SK-N-MC (cell line): ENCODE measurements at places on chromosomes 1 and 21.

- DNase-seq = no peak
Observed at GRCh38 chr1:183238071-183238470, 52.0 kb downstream of the LAMC2 start.

DNA sequence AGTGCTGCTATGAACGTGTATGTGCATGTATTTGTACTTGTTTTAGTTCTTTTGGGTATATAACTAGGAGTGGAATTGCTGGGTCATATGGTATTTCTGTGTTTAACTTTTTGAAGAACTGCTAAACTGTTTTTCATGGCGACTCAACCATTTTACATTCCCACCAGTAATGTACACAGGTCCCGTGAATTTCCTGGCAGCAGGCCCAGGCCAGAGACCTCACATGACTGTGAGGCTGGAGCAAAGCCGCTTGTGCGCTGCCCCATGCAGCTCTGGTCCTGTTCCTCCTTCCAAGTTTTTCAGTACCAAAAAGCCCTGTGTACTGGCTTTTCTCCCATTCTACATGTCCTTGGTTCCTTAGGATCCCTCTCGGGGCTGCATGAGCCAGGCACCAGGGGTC is 29.6 kb downstream of the ACOT11 start:
- DNase-seq = no peak

DNA sequence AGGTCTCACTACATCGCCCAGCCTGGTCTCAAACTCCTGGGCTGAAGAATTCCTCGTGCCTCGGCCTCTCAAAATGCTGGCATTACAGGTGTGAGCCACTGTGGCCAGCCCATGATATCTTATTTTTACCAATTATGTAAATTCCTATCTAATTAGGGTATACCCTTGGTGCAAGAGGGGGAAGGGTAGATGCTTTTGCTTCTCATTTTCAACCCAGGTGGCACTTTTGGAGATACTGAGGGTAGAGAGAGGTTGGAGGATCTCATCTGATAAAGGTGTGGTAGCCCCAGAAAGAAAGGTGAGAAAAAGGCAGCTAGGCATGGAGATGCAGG is 17.4 kb downstream of the ENSA start:
- DNase-seq = no peak

DNA sequence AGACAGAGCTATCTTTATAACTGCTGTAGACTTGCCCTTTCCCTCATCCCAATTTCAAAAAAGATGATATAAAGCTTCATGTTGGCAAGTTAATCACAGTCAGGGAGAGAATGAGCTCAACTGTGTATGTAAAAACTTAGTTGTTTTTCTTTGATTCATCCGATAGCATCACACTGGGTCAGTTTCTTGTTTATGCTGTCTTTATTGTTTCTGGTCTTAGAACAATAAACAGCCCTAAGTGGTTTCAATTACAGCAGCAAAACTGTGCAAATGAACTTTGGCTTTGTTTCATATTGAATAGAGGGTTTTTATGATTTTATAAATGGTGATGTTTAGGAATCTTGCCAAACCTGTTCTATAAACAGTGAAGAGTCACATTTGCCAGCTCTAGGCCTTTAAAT is 423.8 kb upstream of the CXADR start:
- no peak for DNase-seq

DNA sequence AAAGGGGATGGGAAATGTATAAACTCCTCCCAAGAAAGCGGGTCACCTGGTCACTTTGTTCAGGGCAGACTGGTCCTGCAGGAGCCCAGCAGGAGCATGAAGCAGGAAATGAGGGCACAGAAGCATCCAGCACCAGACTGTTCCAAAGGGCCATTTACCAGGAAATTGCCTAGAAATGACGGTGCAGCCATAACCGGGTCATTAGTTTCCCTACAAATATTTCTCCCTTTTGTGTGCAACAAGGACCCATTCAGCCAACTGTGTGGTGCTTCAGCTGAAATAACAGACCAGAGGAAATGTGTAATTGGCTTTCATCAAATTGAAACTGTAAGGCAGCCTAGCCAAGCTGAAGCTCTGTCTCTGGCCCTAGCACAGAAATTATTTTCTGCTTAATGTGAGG is 7.6 kb upstream of the CTTNBP2NL start:
- DNase-seq = no peak

DNA sequence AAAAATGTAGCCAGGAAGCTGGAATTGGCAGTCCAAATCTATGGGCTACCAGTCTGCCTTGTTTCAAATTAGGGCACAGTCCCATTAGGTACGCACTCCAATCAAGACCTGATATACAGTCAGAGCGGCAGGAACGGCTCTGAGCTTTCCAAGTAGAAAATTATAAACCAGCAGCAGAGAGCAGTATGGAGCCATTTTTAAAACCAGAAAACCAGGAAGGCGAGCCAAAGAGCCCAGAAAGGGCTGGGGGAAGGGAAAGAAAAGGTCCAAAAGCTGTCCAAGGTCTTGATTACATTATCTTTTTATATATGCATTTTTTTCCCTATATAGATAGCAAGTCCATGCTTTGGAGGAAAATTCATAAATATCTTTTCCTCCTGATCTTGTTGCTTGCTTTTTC is 719.0 kb downstream of the RWDD3 start:
- no peak for DNase-seq

GRCh38 chr1:221886743-221887414 is 145.0 kb upstream of the DUSP10 start:
- DNase-seq = no peak

- no peak for DNase-seq
Observed at GRCh38 chr1:151164732-151165280, 896 bp downstream of the LYSMD1 start.

- DNase-seq = no peak
Observed at GRCh38 chr1:152436593-152437496, 22.8 kb upstream of the CRNN start.

- DNase-seq = peak; percentile 48
Observed at GRCh38 chr21:46500224-46500861, 41.7 kb downstream of the DIP2A start.

GRCh38 chr21:39007985-39008384 is 175.3 kb downstream of the PSMG1 start:
- DNase-seq = no peak

GRCh38 chr1:88453295-88453694 is 230.8 kb upstream of the PKN2 start:
- no peak for DNase-seq

DNA sequence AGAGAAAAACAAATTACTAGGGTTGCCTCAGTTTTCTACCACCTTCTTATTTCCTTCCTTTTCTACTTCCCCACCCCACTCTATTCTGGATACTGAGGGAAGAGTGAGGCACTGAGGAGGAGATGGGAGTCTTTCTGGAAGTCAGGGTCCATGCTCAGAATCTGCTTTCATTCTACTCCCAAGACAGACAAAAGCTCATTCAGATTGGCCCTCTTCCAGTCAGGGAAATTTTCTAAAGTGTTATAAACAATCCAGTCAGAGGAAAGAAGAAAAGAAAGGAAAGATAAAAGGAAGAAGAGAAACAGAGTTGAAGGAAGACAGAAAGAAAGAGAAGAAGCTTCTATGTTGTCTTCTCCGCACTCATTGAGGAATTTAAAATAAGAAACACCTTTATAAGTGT is 228.6 kb downstream of the COP1 start:
- DNase-seq = no peak

DNA sequence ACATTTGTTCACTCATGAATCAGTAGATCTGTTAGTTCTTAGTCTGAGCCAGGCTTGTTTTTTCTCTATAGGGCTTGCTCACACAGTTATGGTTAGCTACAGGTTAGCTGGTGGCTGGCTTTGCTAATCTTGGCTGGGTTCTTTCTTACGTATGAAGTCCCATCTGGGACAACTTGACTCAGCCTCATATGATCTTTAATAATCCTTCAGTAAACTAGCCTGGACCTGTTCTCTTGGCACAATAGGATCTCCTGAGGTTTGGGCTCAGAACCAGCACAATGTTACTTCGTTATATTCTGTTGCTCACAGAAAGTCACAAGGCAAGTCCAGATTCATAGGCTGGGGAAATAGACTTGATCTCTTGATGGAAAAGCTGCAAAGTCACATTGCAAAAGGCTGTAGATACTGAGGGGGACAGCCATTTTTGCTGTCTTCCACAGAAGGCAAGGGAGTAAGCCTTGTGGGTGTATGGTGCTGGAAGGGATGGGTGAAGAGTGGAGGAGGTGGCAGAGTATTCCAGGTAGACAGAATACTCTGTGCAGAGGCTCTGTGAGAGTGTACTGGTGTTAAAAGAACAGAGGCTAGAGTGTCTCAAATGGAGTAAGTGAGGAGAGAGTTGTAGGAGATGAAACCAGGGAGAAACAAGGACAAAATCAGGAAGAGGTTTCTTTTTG is 24.4 kb downstream of the EFCAB7 start:
- DNase-seq = no peak

- DNase-seq = no peak
Observed at GRCh38 chr1:9688599-9688998, 37.1 kb downstream of the PIK3CD start.

- DNase-seq = no peak
Observed at GRCh38 chr1:161115132-161115711, 2.6 kb downstream of the PFDN2 start.

- no peak for DNase-seq
Observed at GRCh38 chr1:239250353-239251035, 135.9 kb upstream of the CHRM3 start.
